GM23248 (cell line): ENCODE measurements at places on chromosomes 16 and 17. TPM values are rescaled to one million over a fixed set of nuclear protein-coding genes. Genes with fewer than 3 reads are reported as not detected.

GRCh38 chr17:43660816-43661493 is 767 bp downstream of the MEOX1 start:
- DNase-seq, result no peak

DNA sequence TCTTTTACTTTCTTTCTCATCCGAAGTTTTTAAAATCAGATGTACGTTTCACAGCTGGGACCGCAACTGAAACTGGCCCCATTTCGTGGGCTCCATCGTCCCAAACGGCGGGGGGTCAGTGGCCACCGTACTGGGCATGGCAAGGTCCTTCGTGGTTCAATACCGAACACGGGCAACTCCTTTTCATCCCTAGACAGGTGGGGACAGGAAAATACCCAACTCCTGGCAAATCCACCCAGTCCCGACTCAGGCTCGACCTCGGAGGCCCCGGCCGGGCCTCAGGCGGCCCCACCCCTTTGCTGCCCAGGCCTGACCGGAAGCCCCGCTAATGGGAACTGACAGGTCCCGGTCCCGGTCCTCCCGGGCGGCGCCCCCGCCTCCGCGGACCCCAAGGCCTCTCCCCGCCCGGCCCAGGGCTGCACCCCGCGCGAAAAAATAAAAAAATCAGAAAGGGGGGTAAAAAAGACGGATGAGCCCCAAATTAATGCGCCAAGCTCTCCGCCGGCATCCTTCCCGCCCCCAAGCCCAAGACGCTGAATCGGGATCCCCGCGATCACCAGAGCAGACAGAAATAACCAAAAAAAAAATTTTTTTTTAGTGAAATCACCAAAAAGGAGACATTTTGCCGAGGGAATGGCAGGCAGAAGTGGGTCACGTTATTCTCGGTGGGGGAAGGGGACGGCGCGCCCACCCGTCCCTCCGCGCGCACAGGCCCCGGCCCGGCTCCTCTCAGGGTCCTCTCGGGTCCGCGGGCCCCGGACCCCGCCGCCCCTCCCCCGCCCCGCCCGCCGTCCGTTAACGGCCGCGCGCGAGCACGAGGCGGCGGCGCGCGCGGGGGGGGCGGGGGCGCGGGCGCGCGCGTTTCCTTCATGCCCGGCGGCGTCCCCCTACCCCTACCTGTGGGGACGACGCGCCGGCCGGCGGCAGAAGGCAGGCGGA is 562 bp downstream of the ZC3H7A start:
- peak; percentile 78 for DNase-seq

DNA sequence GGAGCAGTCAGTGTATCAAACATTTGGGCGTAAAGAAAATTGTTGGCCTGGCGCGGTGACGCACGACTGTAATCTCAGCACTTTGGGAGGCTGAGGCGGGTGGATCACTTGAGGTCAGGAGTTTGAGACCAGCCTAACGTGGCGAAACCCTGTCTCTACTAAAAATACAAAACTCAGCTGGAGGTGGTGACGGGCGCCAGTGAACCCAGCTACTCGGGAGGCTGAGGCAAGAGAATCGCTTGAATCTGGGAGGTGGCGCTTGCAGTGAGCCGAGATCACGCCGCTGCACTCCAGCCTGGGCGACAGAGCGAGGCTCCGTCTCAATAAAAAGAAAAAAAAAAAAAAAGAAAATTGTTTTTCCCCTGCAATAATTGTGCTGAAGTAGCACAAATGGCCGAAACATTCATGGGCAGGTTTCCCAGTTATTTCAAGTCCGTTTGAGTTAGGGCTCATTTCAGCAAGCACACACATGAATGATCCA is 1.4 kb downstream of the GCSH start:
- peak; percentile 52 for DNase-seq

DNA sequence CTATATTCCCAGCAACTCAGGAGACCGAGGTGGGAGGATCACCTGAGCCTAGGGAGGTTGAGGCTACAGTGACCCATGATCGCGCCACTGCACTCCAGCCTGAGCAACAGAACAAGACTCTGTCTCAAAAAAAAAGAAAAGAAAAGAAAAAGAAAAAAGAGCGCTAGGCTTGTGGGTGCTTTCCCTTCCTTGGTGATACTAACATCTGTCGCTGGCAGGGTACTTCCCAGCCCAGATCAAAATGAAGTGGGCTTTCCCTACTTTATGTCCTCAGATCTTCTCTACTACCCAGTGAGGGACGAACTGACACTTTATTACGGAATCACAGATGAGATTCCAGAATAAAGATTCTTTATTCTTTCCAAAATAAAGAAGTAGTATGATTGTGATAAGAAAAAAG is 103.8 kb upstream of the NOL11 start:
- DNase-seq, result no peak

DNA sequence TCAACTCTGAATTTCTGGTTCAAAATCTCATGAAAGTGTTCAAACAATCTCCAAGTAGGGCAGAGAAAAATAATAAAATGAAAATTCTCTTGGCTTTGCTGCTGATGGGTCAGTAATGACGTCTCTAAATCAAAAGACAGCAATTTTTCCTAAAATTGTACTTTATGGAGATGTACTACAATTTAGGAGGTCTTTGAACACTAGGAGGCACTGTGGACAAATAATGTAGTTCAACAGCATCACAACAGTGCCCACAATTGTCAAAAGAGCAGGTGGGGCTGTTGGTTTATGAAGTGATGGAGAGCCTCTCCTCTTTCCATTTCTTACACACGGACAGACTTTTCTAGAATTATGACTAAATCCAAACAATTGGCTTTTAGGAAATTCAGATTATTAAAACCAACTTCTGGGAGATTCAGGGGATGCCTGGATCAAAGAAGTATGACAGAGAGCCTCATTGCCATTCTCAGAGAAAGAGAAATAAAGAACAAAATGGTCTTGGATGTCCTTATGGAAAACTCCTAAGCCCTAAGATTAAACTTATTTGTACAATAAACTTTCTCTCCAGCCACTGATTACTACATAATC is 23.8 kb downstream of the EZH1 start:
- peak; percentile 81 for DNase-seq

DNA sequence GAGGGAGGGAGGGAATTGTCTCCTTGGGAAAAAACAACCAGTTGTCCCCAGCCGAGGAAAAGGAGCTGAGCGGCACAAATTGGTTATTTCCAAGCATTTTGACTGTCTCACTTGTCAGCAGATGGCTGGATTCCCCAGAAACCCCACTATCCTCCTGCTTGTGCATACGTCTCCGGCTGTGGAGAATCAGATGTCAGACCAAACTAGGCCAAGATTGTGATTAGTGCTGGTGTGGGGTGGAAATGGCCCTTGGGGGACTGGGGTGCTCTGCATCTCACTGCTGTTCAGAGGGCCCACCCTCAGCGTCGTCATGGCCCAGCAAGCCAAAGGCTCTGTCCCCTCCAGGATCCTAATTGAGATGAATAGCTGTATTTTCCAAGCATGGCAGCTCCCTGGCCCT is 131.7 kb upstream of the HSBP1 start:
- no peak for DNase-seq

- DNase-seq, result no peak
These were observed 14.3 kb upstream of the C16orf74 start for GRCh38 chr16:85765211-85765610.

SLC5A10 gene
- polyA plus RNA-seq, result 0.10 TPM in 1 of 2 replicates, not detected in the other
